ENCODE measurements at places on chromosomes 7 and 10.

DNA sequence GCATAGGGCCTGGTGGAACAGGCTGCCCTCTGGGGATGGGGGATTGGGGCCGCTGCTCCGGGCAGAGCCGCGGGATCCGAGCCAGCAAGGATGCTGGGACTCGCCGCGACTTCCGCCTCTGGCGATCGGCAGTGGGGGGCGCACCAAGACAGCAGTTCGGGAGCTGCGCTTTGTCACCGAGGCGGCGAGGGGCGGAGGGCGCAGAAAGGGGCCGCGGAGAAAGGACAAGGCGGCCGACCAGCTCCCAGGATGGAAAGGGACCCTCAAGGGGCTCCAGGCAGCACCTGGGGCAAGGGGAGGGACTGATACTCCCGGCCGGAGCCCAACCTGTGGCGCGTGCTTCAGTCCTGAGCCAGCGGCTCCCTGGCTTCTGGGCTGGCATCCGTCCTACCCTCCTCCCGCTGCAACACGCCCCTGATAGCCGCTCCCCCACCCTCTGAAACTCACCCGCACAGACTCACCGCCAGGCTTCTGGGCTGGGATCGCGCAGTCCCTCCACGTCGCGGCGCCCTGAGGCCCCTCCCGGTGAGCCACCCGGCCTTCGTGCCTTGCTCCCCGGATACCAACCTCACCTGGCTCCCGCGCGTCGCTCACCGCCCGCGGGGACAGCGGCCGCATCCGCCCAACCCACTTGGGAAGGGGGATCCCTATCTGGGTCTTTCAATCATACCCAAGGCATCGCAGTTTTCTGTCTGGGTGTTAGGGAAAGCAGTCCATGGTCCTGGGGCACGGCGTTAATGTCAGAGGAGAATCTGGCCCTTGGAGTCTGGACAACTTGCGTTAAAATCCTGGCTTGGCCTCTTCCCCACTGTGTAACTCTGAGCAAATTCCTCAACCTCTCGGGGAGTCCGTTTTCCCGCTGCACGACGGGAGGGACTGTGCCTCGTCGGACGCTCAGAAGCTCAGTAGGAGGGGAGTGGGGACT lies 7.0 kb upstream of the EVX1 start:
- no peak for DNase-seq

- DNase-seq, result peak; percentile 60
Observed at GRCh38 chr7:34067005-34067778, 161.9 kb downstream of the BMPER start.

DNA sequence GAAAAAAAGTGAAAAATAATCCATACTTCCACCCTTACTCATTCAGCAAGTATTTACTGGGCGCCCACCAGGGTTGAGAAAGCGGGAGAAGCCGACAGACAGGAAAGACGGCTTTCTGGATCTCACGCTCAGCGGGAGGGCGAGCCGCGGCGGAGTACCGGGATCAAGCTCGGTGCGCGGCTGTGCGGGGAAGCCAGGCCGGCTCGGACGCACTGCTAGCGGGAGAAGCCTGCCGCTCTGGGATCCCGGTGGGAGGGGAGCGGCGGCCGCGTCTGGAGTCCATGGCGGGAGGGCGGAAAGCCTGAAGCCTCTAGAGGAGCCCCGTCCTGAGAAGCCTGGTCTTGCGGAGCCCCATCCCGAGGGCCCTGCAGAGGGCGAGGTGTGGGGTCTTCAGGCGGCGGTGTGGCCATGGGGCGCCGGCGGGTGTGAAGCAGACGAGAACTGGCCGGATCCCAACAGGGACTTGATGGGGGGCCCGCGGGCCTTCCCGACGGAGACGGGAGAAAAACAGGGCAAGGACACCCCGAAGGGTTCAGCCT lies 82.9 kb downstream of the VIPR2 start:
- no peak for DNase-seq

- DNase-seq, result no peak
Observed at GRCh38 chr7:159027789-159028507, 116.7 kb downstream of the VIPR2 start.

DNA sequence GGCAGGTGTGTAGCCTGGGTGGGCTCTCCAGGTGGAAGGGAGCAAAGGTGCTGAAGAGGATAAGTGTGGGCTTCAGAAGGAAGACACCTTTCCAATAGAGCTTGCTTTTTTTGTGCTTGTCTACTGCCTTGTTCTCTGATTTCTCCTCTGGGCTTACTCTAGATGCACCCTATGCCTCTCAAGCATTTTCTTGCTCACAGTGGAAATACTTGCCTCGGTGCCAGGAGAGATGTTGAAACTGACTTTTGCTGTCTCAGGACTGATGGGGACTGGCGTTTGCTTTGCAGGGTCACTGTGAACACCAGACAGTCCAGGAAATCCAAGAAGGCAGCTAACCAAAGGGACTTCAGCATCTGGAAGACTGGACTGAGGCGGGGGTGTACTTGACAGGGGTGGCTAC lies 187.9 kb downstream of the SNX10 start:
- DNase-seq, result no peak

- no peak for DNase-seq
Observed at GRCh38 chr10:71550628-71551027, 153.9 kb downstream of the CDH23 start.

DNA sequence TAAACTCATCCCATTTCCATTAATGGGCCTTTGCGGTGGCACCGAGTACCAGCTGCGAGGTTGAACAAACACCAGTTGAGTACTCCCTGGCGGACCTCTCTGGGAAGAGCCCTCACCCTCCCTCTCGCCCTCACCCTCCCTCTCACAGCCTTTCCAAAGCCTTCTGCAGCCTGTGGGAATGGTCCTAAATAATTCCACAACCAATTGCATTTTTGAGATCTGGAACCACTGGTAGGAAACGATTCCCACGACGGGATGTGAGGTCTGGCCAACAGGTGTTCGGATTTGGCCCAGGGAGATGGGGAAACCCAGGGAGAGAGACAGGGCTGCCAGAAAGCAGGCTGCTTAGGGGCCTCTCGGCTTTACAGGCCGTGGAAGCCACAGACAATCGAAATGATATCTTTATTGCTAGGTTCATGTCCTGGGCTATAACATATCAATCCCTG lies 5.3 kb downstream of the PTF1A start:
- DNase-seq, result no peak

GRCh38 chr10:370449-370825 lies 235.2 kb downstream of the ZMYND11 start:
- no peak for DNase-seq

DNA sequence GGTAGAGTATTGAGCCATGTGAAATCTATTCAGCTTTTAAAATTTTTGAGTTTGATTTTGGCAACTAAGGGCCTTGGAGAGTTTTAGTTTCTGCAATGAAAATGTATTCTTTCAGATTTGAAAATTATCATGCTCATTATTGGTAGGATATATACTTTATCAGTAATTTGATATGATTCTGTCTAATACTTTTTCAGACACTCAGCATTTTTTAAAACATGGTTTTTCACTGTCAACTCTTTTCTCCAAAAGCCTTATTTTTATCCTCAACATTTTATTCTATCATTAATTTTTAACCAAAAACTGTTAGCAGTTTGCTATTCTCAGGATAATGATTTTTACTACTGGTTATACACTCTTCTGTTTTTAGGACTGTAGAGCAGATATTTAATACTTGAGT lies 4.8 kb downstream of the ANKIB1 start:
- DNase-seq, result no peak

DNA sequence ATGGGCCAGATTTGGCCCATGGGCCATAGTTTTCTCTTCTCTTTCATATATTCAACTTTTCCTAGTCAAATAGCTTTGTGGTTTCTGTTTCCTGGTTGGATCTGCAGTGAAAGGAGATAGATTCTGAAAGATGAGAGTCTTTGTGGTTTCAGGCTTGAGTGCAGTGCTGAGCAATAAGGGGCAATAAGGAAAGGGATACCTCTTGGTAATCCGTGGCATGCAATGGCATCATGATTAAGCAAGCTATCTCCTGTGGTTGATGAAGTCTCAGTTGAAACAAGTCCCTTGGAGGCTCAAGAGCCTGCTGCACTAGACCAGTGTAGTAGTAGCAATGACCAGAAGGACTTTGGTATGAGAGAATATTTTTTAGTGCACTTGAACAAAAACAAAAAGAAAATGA lies 187.7 kb upstream of the CNTNAP2 start:
- DNase-seq, result no peak

All from MM.1S (cell line).